Activated CD4-positive, alpha-beta T cell treated with anti-CD3 and anti-CD28 coated beads, Interleukin-2, Interleukin-6, amounts not matched to agents 100 ng/mL and 50 ng/mL, durations not matched to agents 16 hours and 8 hours (primary cell): ENCODE measurements at places on chromosomes 7 and 10.

GRCh38 chr7:1691601-1692514, 21.8 kb downstream of the ELFN1 start:
- DNase-seq, result no peak

DNA sequence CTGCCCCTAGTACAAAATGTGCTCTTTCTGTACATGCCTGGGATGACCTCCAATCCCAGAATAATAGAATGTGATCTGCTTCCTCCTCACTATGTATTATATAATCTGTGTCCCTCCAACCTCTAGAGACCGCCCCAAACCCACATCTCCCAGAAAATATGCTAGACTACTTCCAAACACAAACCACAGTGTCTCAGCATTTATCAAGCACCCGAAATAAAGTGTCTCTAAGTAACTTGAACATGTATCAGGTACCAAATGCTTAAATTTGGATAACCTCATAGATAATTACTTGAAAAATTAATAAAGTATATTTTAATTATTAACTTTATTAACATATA, 16.1 kb downstream of the LYZL1 start:
- no peak for DNase-seq

DNA sequence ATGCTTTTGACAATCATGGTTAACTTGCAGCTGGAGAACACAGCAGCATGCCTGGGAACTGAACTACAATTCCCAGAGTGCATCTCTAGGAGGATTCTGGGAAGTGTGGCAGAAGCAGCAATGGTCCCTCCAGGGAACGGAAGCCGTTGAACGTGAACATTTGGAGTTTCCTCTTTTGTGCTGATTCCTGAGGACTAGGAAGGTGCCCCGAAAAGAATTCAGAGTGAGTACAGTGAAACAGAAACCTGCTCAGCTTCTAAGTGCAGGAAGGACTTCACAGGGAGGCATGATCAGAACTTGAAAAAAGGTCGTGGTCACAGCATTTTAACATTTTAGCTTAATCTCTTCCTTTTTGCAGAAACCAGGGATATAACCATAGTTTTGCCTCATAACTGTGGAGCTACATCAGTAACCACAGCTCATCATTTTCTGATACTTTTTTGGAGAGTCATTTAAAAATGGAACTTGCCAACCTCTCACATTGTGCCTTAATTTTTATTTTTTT, at the start of gene NUDT13:
TSS of gene NUDT13 (plus strand) at position 111 of the 505 bp plus-strand sequence. CDS start 3,911 bp downstream, outside the sequence.
- peak; percentile 70 for DNase-seq

GRCh38 chr10:129962872-129963640, 1.0 kb downstream of the EBF3 start:
- peak; percentile 21 for DNase-seq

- DNase-seq, result no peak
Measured at GRCh38 chr10:109219935-109220605, 703.2 kb downstream of the XPNPEP1 start.

DNA sequence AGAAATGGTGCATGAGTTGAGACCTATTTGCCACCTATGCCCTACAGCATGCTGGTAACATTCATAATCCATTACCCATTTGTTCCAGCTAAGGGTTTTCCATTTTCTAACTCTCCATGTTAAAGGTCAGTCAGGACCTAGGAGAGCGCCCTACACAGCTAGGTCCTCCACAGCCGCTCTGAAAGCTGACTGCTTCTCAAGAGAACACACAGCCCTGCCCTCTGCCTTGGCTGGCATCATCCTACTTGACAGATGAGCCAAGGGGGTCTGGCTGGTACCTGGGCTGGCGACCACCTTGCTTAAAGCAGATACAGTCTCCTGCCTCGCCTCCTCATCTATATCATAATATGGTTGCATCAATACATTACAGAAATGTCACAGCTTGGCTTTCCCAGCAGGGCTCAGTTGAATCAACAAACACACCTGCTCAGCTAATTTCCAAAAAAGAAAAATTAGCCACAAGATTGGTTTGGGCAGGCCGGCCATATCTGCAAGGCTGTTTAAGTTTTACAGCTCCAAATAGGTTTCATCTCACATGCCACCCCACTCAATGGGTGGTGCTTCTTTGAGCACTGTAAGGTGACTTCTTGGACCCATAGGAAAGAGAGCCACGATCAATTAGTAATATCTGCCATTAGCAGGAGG, 17.3 kb downstream of the TLL2 start:
- DNase-seq, result no peak

DNA sequence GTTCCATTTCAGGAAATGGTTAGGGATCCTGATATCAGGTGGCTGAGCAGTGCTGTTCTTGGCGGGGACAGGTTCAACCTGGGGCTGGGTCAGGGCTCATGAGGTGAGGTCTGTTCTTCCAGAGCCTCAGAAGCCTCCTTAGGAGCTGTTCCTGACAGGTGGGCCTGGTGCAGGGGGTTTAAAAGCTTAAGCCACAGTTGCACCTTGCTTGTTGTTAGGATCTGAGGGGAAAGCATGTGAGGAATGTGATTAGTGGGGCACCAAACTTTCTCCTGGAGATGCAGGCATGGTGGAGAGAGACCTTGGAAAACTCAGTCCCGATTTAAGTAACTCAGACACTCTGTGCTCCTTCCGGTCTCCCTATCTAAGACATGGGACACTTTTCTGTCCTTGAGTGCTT, 18.7 kb upstream of the CRHR2 start:
- no peak for DNase-seq

- no peak for DNase-seq
Measured at GRCh38 chr10:80421707-80422536, 13.6 kb downstream of the PRXL2A start.

DNA sequence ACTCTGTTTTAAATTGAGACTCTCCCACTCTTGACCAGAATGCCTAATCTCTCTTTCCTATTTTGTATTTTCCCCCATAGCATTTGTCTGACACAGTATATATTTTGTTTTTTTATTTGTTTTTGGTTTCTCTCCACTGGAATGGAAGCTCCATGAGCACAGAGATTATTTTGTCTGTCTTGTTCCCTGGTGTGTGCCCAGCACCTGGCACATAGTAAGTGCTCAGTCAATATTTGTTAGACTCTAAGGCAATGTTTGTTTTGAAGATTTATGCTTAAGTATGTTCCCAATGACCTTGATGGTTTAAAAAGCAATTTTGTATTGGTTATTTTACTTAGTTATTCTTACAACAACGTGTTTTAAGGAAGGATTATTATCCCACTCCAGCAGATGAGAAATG, 201.8 kb downstream of the DYNC1I1 start:
- DNase-seq, result no peak

- peak; percentile 6 for DNase-seq
Measured at GRCh38 chr7:25619963-25620799, 391.9 kb upstream of the NPVF start.

DNA sequence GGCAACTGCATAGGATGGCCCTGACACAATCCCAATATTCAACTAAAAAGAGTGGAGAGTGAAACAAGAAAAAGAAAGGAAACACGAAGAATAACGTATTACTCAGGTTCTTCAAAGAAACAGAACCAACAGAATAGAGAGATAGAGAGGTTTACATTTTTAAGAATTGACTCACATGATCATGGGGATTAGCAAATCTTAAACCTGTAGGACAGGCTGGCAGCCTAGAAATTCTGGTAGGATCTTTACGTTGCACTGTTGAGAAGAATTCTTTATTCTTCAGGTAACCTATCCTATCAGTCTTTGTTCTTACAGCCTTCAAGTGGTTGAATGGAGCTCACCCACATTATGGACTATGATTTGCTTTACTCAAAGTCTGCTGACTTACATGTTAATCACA, 103.9 kb downstream of the AASS start:
- no peak for DNase-seq

GRCh38 chr7:104805449-104806317, 208.3 kb upstream of the KMT2E start:
- no peak for DNase-seq

- no peak for DNase-seq
Measured at GRCh38 chr7:73612598-73613269, 11.6 kb downstream of the MLXIPL start.

GRCh38 chr7:108627476-108628051, 57.9 kb downstream of the DNAJB9 start:
- DNase-seq, result peak; percentile 7

DNA sequence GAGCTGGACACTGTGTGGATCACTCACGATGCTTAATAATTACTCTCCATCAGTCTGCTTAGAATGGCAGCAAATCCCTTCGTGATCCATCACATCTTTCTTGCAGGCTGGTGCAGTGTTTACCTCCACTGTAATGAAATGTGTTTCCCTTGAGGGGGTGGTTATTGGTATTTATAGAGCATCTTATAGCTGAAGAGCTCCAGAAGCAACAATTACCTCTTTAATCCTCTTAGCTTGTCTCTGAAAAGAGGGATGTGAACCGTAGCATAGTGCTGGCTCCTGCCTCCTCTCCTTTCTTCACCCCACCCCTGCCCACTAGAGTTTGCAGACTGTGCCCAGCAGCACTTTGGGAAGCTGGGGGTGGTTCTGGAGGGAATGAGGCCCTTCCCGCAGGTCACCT, 132.6 kb downstream of the CAMK1D start:
- no peak for DNase-seq

DNA sequence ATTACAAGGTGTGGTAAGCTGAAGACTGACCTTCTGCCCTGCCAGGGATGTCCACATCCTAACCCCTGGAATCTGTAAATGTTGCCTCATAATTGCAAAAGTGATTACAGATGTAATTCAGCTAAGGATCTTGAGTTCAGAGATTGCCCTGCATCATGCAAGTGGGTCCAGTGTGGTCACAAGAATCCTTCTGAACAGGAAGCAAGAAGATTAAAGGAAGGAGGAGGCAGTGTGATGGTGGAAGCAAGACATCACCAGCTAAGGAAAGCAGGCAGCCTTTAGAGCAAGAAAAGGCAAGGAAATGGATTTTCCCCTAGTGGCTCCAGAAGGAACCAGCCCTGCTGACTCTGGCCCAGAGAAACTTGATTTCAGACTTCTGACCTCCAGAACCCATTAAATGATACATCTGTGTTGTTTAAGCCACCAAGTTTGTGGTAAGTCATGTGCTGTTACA, 78.1 kb downstream of the USP6NL start:
- DNase-seq, result no peak
